ENCODE measurements at places on chromosomes 7 and 10.
A peak's percentile ranks its signal among the peaks of the same experiment; 100 is the strongest.

DNA sequence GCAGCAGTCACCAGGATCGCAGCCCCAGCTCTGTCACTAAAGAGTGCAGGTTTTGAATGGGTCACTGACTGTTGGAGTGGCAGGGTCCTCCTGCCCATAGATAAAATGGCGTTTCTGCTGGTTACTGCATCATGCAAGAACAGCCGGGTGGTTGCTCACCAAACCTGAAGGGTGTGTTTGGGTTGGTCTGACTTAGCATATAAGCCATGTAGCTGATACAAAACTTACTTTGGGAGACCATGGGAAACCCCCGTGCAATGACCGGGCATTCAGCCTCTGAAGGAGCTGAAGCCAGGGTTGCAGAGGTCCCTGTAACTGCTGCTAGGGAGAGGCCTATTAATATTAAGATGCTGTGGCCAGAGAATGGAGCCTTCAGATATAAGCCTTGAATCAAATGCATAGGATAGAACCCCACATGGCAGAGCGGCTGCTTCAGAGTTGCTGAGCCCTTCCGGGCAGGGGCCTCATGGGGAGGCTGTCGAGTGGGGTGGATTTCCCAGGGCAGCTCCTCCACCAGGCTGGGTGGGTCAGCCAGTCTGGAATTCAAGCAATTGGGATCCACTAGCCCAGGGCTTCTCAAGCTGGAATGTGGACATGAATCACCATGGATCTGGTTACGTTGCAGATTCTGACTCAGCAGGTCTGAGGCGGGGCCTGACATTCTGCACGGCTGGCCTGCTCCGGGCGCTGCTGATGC is 70.9 kb upstream of the CTBP2 start:
- no peak for DNase-seq

- no peak for DNase-seq
Measured at GRCh38 chr10:48520594-48520993, 84.3 kb downstream of the ARHGAP22 start.

DNA sequence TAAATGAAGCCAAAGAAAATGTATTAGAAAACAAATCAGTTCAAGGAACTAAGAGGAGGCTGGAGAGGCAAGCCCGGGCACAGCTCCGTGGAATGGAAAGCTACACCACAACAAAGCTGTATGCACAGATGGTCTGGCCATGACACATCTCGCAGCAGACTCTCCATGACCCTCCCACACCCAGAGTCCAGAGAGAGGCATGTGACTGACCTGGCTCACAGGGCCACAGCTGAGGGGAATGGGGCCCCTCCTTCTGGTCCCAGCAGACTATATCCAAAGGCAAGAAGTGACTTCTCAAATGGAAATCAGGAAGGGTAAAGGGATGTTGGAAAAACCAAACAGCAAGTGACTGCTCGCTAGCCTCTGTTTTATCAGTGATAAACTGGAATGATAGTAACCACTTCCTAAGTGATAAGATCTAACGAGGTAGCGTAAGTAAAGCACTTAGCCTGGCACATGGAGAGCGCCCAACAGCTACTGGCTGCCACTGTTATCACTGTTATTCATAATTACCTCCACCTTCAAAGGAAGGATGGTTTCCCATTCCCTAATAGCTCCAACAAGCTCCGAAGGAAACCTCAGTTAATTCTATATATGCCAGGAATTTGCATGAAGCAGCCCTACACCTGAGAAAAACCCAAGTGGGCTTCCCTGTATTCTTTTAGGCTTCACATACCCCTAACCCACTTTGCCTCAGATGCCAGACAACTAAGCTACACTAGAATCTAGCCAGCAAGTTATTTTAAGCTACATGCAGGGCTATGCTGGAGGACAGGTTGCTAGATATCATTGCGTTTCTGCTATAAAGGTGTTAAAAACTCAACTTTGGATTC is 8.4 kb downstream of the OSBPL3 start:
- DNase-seq: no peak

- DNase-seq: no peak
Measured at GRCh38 chr7:113083816-113084495, 2.7 kb downstream of the GPR85 start.

GRCh38 chr10:28327491-28327880 is 24.6 kb upstream of the MPP7 start:
- no peak for DNase-seq

GRCh38 chr7:28771906-28772622 is 186.1 kb downstream of the TRIL start:
- DNase-seq: no peak

DNA sequence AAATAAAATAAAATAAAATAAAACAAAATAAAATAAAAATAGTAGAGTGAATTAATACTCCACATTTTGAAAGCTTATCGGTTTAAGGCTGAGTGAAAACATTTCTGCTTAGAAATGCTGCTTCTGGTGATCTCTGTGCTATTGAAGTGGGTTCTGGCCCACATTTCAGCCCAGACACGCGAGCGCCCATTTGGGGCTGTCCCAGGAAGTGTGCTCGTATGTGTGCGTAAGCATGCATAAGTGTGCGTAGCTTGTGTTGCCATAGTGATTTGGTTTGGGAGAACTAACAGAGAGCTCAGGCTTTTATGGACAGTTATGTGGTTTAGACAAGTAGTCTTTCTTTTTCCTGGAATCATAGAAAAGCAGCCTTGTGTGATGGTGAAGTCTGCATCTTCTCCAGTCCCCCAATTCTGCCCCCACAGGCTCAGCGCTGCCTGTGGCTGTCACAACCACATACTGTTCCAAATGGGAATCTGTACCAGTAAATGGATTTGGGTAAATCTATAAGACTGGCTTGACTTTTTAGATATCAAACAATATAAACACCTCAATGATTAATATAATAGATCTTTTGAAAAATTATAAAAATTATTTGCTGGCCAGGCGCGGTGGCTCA is 29.8 kb upstream of the PURB start:
- no peak for DNase-seq

DNA sequence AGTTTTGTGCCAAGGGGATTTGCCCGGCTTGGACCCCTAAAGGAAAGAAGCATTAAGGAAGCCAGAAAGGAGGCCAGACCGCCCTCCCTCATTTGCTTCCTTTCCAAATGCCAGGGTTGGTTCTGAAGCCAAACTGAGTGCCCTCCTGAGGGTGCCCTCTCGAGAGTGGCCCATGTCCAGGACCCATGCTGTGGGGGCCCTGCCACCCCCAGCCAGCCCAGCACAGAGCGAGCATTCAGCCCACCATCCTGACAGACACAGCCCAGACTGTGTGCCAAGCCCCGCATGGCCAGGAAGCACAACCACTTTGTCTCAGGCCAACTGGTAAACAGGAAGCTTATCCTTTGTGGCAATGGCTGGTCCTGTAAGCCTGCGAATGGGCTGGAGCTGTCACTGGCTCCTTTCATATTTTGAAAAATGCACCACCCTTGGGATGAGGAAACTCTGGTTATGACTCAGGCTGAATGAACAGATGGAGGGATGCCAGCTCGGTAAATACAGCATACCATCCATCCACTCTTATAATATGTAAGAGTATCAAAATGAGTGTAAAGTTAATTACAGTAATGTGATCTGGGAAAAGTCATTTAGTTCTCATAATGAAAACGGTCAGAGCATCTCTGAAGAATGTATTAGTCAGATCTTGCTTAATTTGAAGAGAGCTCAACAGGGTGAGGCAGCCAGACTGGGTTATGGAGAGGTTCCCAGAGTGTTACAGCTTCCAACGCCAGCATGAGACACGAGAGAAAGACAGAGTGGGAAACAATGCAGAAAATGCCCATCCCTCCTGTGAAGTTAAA is 65.0 kb downstream of the STK17A start:
- peak; percentile 82 for DNase-seq

DNA sequence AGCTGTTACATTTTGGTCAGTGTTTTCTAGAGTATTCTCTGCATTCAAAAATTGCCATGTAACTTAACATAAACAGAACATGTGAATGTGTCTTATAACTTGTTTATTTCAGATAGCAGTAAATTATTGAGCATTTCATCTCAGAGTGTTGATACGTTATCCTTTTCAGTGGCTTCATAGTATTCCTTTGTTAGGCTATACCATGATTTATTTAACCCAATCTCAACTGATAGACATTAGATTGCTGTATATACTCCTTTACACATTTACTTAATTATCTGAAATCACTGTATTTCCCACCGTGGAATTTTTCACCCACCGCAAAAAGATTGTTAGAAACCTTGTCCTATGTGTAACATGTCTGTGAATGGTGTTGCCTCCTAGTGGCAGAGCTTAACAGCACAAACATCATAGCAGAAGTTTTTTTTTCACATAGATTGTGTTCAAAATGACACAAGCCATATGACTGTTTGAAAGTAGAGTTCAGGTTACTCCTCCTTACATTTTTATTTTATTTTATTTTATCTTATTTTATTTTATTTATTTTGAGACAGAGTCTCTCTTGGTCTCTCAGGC is 21.4 kb downstream of the SLF2 start:
- DNase-seq: no peak

GRCh38 chr10:51875610-51876009 is 176.2 kb upstream of the CSTF2T start:
- DNase-seq: no peak

- DNase-seq: peak; percentile 34
Measured at GRCh38 chr10:42932735-42933447, 144.0 kb upstream of the RET start.

DNA sequence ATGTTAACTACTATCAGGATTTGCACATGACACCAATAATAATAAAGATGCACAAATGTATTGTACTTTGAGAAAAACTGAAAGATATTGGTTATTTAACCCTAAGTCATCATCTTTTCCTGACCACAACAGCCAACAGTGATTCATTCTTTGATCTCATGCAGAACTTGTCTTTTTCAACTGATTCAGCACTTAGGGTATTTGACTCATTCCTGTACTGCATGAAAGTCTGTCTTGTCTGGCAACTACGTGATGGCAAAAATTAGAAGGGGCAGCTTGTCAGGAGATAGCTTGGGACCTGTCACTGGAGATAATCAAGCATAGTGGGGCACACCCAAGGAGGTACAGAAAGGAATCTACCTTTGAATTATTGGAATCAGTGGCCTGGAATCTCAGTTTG is 77.8 kb upstream of the LRRC17 start:
- DNase-seq: no peak

DNA sequence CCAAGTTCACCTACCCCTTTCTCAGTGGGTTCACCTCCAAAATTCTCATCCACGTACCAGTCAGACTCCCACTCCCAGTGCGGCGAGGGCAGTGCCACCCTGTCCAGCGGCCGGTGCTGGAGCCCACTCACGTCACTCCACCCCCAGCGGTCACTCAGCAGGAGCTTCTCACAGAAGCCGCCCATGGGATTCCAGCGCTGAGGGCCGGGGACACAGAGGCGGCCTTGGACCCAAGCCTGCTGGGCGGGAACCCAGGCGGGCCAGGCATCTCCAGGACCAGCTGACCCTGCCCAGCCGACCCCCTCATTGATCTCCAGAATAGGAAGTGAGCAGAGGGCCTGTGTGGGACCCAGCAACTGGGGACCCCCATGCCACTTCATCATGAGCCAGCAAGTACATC is 7.2 kb downstream of the TECPR1 start:
- DNase-seq: no peak

DNA sequence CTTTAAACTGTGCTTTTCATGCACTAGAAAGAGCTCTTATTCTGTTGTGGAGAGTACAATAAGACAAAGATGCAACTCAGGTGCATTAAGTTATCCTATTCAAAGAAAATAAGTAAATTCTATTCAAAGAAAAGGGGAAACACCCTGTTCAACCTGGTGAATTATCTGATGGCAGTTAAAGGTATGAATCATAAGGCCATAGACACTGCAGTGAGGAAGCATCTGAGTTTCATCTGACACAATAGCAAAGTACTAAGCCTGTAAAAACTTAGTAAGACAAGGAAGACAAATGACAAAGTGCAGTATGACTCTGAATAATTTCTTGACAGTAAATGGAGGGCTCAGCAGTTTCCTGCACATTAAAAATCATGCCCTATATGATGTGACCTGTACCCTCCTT is 91.0 kb upstream of the LRRTM3 start:
- no peak for DNase-seq

GRCh38 chr7:75596727-75597614 is 104.9 kb downstream of the SPDYE5 start:
- no peak for DNase-seq

GRCh38 chr7:8418629-8419245 is 14.7 kb upstream of the NXPH1 start:
- DNase-seq: peak; percentile 86

GRCh38 chr7:35694161-35694783 is 663 bp downstream of the HERPUD2 start:
- DNase-seq: no peak

DNA sequence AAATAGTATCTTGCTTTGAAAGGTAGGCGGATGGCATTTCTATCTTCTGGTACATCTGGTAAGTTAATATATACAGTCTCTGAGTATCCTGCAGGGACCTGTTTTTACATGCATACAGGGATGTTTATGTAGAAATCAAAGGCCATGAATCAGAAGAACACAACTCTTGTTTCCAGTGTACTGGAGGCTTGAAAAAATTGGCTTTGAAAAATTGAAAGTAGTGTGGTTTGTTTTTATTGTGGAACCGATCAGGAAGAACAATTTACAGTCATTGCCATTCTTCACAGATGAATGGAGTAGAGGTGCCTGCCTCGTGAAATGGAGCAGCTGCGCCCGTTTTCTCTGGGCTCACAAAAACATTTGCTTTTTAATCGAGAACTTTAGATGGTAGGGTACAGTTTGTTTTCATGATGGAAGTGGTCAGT is 54.0 kb upstream of the RPA3 start:
- peak; percentile 95 for DNase-seq

GRCh38 chr7:151083071-151083823 is at the start of gene TMUB1:
TSS of gene TMUB1 (minus strand) at chr7:151083493. CDS start at chr7:151082563, 930 bp downstream.
- peak; percentile 74 for DNase-seq

DNA sequence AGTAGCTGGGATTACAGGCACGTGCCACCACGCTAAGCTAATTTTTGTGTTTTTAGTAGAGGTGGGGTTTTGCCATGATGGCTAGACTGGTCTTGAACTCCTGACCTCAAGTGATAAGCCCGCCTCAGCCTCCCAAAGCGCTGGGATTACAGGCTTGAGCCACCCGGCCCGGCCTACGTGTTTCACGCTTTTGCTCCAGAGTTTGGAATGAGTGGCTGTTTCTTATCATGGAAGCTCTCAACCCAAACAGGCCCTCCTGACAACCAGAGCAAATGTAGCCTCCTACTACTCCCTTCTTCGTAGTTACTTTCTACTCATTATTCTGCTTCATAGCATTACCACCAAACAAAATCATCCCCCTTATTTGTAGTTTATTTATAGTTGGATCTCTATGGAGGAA is 26.8 kb upstream of the CASD1 start:
- DNase-seq: no peak

GRCh38 chr10:87589645-87590051 is 70.0 kb upstream of the PAPSS2 start:
- DNase-seq: no peak

DNA sequence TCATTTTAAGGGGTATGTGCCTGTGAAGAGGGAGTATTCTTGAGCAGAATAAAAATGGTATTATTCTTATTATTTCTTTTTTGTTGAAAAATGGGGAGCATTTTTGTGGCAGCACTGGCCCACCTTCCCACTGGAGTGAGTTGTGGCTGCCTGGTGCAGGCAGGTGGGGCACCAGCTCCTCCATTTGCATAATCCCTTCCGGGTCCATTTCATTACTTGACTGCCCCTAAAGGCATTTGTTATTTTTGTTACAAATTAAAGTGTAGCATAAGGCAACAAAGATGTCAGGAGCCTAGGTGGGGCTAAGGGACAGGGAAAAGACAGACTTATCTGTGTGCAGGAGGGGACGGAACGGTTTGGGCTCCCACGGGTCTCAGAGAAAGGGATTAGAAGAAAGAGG is 26.8 kb downstream of the GOLGA7B start:
- DNase-seq: no peak

GRCh38 chr7:132371948-132372347 is 204.3 kb downstream of the PLXNA4 start:
- DNase-seq: no peak

- DNase-seq: no peak
Measured at GRCh38 chr7:87473986-87474385, 1.5 kb downstream of the ABCB4 start.
